ENCODE measurements at places on chromosomes 16 and 17. TPM values are rescaled to one million over a fixed set of nuclear protein-coding genes. Genes with fewer than 3 reads are reported as not detected.

VMO1 gene
- 0.33 TPM for polyA plus RNA-seq

GRCh38 chr16:67184453-67184994, 761 bp upstream of the MATCAP1 start:
- no peak for DNase-seq

DNA sequence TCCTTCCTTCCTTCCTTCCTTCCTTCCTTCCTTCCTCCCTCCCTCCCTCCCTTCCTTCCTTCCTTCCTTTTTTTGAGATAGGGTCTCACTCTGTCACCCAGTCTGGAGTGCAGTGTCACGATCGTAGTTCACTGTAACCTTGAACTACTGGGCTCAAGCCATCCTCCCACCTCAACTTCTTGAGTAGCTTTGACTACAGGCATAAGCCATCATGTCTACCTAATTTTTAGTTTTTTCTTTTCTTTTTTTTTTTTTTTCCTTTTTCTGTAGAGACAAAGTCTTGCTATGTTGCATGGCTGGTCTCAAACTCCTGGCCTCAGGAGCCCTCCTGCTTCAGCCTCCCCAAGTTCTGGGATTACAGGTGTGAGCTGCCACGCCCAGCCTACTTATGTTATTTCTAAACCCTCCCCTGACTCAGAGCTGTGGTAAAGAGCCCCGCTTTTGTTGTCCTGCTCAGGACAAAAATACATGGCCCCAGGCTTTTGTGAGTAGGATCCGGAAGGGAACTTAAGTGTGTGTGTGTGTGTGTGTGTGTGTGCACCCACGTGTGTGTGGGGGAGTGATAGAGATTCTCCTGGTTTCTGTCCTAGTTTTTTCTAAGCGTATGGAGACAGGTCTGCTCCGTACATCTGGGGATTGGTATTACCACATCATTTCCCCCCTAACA, 67.1 kb downstream of the PRKCB start:
- DNase-seq, result no peak

DNA sequence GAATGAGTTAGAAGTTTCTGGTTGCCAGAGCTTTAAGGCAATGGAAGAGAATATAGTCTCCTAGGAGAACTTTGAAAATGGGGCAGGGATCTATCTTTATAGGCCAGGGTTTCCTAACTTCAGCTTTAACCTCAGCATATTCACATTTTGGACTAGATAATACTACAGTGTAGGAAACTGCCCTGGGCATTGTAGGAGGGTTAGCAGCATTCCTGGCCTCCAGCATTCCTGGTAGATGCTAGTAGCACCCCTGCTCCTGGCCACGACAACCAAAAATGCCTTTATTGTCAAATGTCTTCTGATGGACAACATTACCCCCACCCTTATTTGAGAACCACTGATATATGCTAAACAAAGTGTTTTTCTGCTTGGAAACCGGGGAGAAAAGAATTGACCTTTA, 27.8 kb upstream of the MYO18A start:
- DNase-seq, result no peak

ACSM2A gene
- polyA plus RNA-seq, result 88.7 TPM

GRCh38 chr16:65744401-65744800, 622.1 kb upstream of the CDH5 start:
- DNase-seq, result no peak

FAM20A gene
- 11.9 TPM for polyA plus RNA-seq

DNA sequence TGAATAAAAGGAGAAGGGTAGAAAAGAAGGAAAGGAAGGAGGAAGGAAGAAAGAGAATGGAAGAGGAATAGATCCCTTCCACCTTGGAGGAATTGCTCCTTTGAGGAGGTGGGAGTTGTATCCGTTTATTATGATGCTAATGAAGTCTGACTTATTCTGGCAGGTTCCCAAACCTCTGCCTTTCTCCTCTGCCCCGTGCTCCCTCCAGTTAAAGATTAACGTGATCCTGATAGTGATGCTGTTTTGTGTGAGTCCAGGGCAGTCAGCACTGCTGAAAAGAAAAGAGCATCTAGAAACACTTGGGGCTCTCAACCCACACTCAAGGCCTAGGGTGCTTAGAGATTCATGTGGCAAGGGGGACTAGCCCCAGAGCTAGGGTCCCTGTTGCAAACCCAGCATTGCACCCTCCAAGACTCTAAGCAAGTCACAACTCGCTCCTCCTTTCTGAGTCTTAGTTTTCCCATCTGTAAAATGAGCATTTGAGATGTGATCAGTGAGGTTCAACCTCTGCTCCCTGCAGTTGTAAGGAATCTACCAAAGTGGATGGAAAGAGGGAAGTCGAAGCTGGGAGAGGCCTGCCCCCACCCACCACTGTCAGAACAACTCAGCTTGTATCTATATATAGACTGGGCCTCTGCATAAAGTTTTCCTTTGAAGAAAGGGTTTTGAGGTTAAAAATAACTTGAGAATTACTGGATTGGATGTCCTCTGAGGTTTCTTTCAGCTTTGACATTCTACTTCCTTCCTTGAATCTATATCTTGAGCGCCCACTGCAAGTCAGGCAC, 46.9 kb upstream of the TMEM132E start:
- no peak for DNase-seq

TOX3 gene
- 32.5 TPM for polyA plus RNA-seq

- no peak for DNase-seq
Measured at GRCh38 chr17:45951941-45952340, 47.1 kb upstream of the STH start.

DNA sequence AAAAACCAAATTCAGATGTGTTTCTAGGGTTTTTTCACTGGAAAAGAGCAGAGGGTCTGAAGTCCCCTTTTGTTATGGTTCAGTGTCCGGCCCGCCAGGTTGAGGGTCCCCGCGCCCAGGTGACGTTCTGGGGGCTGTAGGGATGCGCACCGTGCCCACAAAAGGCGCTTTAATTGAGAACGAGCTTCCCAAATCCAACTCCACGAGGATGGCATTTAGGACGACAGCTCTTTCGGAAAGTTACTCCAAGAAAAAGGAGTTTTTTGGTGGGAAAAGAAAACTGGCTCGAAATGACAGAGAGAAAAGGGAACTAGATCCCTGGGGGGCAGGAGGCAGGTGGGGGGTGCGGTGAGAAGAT, 15.9 kb upstream of the ZFHX3 start:
- DNase-seq, result no peak

DNA sequence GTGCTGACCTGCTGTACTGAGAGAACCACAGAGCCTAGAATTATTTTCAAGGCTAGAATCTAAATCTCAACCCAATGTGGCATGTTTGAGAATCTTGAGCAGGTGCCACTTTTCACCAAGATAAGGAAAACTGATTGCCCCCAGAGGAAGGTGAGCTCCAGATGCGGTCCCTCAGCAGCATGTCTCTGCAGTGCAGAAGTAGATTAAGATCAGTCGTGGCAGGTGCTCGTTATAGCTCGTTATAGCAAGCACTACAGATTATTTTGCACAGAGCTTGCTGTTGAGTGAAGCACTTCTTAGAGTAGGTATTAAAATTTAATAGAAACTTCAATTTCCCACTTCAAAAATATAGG, 176.0 kb downstream of the AATF start:
- DNase-seq, result no peak

DNA sequence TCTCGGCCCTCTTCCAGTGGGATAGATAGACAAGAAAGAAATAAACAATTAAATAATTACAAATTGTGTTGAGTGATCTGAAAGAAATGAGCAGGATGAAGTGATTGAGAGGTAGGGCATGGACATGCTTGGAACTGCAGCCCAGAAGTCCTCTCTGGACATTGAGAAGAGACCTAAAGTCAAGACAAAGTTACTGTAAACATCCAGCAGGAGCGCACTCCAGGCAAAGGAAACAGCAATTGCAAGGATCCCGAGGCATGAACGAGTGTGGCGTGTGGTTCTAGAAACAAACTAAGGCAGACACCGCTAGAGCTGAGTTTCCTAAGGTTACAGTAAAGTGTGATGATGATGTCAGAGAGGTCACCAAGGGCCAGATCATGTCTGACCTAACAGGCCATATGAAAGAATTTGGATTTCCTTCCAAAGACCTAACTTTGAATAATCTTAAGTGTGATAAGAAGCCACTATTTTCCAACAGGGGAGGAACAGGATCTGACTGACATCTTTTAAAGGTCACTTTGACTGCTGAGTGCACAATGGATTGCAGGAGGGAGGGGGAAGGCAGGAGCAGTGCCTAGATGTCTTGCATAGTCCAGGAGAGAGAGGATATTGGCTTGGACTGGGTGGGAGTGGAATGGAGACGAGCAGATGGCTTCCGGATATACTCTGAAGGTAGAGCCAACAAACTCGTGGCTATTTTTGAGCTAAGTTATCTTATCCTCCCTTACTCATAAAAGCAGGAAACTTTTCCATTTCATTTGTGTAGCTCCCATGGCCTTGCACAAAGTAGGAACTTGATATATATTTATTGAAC, 19.0 kb downstream of the ABCC12 start:
- no peak for DNase-seq

GRCh38 chr17:42286411-42287221, 1.7 kb upstream of the STAT5A start:
- DNase-seq, result no peak

LGALS9B gene
- not detected for polyA plus RNA-seq

GH2 gene
- not detected for polyA plus RNA-seq

SLC16A11 gene
- 0.18 TPM for polyA plus RNA-seq

- DNase-seq, result no peak
Measured at GRCh38 chr16:56929639-56930038, 2.3 kb upstream of the HERPUD1 start.

DNA sequence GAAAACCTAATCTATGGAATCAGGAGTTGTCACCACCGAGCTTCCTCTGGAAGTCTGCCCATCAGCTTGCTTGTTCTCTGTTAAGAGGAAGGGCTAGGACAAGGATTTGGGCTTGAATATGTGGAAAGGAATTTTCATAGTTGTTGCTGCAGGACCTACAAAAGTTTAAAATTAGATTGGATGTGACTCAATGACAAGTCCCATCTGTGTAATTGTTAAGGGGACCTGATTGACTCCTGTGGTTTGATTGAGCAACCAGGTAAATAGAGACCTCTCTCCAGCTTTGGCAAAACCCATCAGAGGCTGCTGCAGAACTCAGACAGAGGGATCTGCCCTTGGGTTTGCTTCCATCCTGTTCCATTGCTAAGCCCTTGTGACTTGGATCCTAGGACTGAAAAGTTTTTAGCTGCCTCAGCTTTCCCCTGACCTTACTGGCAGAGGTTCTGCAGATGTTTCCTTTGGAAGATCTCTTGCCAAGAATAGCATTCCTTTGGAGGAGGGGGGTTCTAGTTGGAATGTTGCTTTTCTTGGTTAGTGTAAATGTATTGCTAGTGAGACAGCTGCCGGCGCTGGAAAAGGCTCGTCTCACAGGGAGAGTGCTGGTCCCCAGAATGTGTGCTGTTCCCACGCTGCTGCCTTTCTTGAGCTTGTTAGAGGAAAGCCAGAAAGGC, 50.0 kb downstream of the SF3B3 start:
- peak; percentile 77 for DNase-seq

DNA sequence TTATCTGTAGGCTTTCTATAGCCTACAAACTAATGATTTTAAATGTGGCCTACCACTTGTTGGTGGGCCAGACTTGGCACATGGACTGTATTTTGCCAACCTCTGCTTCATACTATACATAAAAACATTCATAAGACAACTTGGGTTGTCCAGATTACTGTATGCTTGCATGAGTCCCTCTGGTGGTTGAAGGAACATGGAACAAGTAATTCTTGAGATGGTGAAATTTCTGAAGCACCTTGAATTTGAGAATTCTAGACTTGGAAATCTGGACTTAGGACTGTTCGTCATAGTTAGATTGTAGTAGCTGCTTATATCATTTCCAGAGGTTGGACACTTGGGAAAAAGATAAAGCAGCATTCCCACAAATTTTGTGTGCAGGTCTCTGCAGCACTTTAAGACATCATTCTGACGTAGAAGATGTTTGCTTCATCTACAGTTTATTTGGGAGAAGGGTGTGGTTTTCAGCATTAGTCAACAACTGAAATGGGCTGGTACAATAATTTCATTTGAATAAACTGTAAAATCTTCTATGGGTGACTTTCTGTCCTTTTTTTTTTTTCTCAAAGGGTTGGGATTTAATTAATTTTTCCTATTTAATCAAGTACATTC, 31.2 kb downstream of the NFATC3 start:
- DNase-seq, result no peak

DNA sequence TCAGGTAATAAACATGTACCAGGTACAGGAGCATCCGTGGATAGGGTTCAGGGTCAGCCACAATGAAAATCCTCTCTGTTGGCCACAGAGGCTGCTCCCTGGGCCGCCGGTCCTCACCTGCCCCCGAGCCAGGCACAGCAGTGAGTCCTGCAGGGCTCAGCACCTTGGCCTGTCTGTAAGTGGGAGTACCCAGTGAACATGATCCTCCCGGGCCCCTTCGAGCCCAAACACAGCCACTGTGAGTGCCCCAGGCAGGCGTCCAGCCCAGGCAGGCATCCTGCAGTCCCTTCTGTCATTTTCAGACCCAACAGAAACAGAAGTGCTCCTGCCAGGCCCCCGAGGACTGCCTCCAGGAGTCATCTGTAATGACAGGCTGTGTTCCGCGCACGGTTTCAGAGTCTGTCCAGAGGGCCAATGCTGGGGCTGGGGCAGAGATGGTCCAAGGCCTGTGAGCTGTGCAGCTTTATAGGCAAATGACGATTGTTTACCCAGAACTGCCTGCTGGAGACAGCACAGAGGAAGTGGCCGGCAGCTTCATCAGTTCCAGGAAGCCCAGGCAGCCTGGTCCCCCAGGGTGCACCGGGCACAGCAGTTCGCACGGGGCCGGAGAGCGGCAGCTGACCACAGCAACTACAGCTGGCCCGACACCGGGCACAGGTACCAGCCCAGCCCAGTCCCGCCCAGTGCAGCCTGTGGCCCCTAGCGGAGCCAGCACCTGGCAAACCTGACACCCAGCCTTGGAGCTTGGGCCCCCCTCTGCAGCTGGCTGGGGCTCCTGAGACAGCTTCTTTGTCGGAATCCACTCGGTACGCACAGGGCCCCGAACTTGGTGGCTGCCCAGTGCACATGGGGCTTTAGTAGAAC, 13.2 kb downstream of the SLC7A5 start:
- DNase-seq, result no peak

CDH16 gene
- polyA plus RNA-seq, result 221 TPM

DNA sequence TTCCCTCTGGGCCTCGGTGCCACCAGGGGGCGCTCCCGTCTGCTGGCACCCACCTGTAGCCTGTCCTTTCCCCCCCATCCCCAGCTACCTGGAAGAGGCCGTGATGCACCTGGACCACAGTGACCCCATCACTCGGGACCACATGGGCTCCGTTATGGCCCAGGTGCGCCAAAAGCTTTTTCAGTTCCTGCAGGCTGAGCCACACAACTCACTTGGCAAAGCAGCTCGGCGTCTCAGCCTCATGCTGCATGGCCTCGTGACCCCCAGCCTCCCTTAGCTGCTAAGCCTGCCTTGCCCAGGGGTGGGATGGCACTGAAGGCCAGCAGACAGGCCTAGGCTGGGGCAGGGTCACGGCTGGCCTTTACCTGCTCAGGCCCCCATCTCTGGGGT, 818 bp upstream of the NRN1L start:
- DNase-seq, result no peak

DNA sequence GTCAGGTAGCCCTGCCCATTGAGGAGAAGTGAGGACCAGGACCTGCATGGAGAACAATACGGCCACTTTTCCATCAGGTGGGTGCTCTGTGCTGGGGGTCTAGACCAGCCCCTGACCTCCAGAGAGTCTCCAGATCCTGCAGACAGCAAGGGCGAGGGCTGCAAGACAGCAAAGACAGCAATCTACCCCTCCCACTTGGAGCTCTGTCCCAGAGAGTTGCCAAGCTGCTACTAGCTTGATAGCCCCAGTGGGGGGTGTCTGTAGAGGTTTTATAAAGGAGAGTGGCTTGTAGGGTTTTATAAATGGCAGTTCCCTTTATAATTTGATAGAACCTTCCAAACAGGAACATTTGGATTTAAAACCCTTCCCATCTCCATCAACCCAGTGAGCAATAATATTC, 16.7 kb upstream of the SLFN11 start:
- no peak for DNase-seq
